HS-27A (cell line): ENCODE measurements at places on chromosomes 2 and 18.

- DNase-seq = no peak
Measured at GRCh38 chr2:84796798-84797197, 84.1 kb downstream of the TRABD2A start.

- no peak for DNase-seq
Measured at GRCh38 chr2:225457482-225457881, 58.0 kb downstream of the NYAP2 start.

- no peak for DNase-seq
Measured at GRCh38 chr2:128214866-128215460, 103.7 kb downstream of the HS6ST1 start.

GRCh38 chr18:56952026-56952425, 194.9 kb upstream of the BOD1L2 start:
- DNase-seq = no peak

GRCh38 chr18:73917046-73917445, 230.6 kb downstream of the FBXO15 start:
- DNase-seq = no peak

- DNase-seq = no peak
Measured at GRCh38 chr2:188102881-188103280, 188.8 kb upstream of the GULP1 start.

GRCh38 chr2:13533524-13533922, 816.8 kb downstream of the TRIB2 start:
- DNase-seq = no peak

GRCh38 chr2:23673830-23674679, 252.9 kb downstream of the ATAD2B start:
- no peak for DNase-seq
